SJSA1 (cell line): ENCODE measurements at places on chromosomes 4 and X. TPM values are rescaled to one million over a fixed set of nuclear protein-coding genes. Genes with fewer than 3 reads are reported as not detected.

The RPGR gene
- 5.1 and 8.4 TPM in 2 replicates for total RNA-seq

The PI4K2B gene
- total RNA-seq: 21.8 and 22.9 TPM in 2 replicates

The PABPC5 gene
- 0.61 and 1.4 TPM in 2 replicates for total RNA-seq

The BEX3 gene
- 303 and 319 TPM in 2 replicates for total RNA-seq

DNA sequence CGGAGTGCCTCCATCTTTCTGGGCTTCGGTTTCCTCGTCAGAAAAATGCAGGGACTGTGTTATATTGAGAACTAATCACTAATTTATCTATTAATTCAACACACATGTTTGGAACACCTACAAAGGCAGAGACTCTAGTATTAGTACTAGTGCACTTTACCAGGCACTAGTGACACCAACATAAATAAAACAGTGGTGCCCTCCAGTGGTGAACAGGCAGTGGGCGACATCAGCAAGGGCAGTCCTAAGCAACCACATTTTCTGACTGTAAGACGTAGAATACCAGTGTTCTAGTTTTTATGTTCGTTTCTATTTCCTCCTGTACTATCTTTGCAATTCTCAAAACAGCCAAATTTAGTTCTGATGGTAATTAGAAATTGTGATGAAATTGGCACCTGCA lies 69.1 kb upstream of the UCP1 start:
- H3K4me3 ChIP-seq: no peak overlapping the region
- H3K27me3 ChIP-seq: no peaks in the 10 kb centered on the region
- peaks cover 7% of the 10 kb centered on the region for H3K4me1 ChIP-seq
- H3K27ac ChIP-seq: no peak overlapping the region
- no peaks in the 10 kb centered on the region for H3K36me3 ChIP-seq
- DNase-seq: no peak

DNA sequence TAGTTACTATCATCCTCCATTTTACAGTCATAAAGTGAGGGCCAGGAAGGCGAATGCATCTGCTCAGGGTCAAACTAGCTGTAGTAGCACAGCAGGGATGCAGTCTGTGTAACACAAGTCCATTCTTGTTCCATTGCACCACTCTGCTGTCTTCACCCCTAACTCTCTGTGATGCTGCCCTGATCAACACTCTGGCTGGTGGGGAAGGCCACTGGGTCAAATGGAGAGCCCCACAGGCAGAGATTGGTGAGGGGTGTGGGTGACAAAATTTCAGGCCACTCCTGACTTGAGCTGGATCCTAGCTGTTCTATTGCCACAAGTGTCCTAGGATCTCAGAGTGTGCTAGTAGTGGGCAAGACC lies 136.5 kb downstream of the PJA1 start:
- H3K27me3 ChIP-seq: no peaks in the 10 kb centered on the region
- H3K4me3 ChIP-seq: no peak overlapping the region
- no peak overlapping the region for H3K27ac ChIP-seq
- no peak for DNase-seq
- no peaks in the 10 kb centered on the region for H3K36me3 ChIP-seq
- H3K4me1 ChIP-seq: peaks cover 15% of the 10 kb centered on the region

DNA sequence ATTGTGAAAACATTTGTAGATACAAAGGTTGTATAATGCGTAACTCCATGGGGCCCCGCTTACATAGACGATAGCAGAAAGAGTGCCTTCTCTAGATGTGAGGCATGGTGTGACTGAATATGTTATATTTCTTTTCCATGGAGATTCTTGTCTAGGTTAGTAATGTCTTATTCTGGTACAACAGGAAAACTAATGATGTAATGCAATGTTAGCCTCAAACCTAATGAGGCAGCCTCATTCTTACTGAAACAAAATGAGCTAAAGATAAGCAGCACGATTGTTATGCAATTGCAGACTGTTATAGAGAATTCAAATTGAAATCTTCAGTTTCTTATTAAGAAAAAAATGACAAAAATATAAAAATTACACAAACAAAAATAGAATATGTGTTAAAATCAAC lies 171.1 kb upstream of the ANKRD50 start:
- no peaks in the 10 kb centered on the region for H3K36me3 ChIP-seq
- H3K27me3 ChIP-seq: no peaks in the 10 kb centered on the region

- DNase-seq: no peak
- H3K4me1 ChIP-seq: no peaks in the 10 kb centered on the region
- no peak overlapping the region for H3K4me3 ChIP-seq
- no peaks in the 10 kb centered on the region for H3K36me3 ChIP-seq
These were observed 210.4 kb downstream of the SPRY1 start for GRCh38 chr4:123606946-123607542.

- no peak overlapping the region for H3K27ac ChIP-seq
- DNase-seq: no peak
- no peaks in the 10 kb centered on the region for H3K27me3 ChIP-seq
- H3K4me3 ChIP-seq: no peak overlapping the region
- H3K36me3 ChIP-seq: no peaks in the 10 kb centered on the region
- peaks cover 3% of the 10 kb centered on the region; the same call in 1 of the 2 replicates for H3K4me1 ChIP-seq
These were observed 68.6 kb upstream of the SORBS2 start for GRCh38 chr4:185880571-185880970.

- H3K4me3 ChIP-seq: no peak overlapping the region
- H3K27ac ChIP-seq: no peak overlapping the region
- DNase-seq: no peak
These were observed 10.4 kb upstream of the FAM13A start for GRCh38 chr4:89067417-89067816.
